ENCODE measurements at places on chromosomes 12 and 14. TPM values are rescaled to one million over a fixed set of nuclear protein-coding genes. Genes with fewer than 3 reads are reported as not detected.

- DNase-seq = no peak
These were observed 444.0 kb upstream of the FLRT2 start for GRCh38 chr14:85085981-85086380.

DNA sequence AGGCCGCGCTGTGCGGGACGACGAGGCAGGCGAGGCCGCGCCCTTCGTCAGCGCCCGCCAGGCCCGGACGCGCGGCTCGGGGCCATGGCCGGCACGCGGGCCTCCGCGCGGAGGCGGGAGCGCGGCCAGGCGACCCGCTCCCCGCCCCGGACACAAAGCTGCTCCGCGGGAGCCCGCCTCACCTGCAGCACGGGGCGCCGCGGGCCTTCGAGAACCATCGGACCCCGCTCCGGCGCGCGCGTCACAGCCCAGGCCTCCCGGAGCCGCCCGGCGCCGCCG lies 342 bp downstream of the DICER1 start:
- DNase-seq = no peak

DNA sequence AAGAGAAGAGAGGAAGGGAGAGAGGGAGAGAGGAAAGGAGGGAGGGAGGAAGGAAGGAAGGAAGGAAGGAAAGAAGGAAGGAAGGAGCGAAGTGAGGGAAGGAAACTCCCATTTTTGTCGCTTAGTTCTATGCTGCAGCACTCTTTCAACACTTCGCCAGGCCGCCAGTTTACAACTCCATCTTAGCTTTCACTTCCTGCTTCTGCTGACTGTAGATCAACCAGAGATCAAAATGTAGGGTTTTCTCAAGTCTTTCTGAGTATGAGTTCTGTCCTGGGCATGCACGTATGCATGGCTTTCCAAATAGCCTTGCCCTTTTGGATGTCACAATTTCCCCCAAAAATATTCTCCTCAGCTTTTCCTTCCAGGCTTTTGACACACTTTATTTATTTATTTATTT lies 723.4 kb downstream of the TRHDE start:
- DNase-seq = no peak

Gene FAM222A
- 8.4 TPM for total RNA-seq

Gene MYO1H
- total RNA-seq = 0.09 TPM
